WTC11 (cell line): ENCODE measurements at places on chromosomes 2 and 18. TPM values are rescaled to one million over a fixed set of nuclear protein-coding genes. Genes with fewer than 3 reads are reported as not detected.
A peak's percentile ranks its signal among the peaks of the same experiment; 100 is the strongest.

The WNT6 gene
- total RNA-seq: not detected in 3 replicates

The ALPP gene
- total RNA-seq: 0.14 to 0.20 TPM (median 0.14 TPM) in 3 replicates

GRCh38 chr2:161946489-161947107 is 127.4 kb downstream of the DPP4 start:
- no peaks in the 10 kb centered on the region for H3K36me3 ChIP-seq
- H3K27ac ChIP-seq: no peak overlapping the region
- no peak for DNase-seq

The NT5DC4 gene
- total RNA-seq: not detected in 3 replicates

The FEZ2 gene
- 22.2 to 24.0 TPM (median 23.6 TPM) in 3 replicates for total RNA-seq

DNA sequence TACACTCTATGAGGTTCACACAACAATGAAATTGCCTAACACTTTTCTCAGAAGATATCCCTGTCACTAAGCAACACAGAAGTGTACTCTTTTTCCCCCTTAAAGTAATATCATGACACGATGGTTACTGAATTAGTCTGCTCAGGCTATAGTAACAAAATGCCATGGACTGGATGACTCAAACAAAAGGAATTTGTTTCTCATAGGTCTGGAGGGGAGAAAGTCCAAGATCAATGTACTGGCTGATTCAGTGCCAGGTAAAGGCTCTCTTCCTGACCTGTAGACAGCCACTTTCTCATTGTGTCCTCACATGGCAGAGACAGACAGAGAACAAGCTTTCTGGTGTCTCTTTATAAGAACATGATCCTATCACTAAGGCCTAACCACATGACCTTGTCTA is 211.9 kb downstream of the RBM43 start:
- H3K27ac ChIP-seq: no peak overlapping the region
- no peak overlapping the region for H3K4me3 ChIP-seq
- peaks cover 11% of the 10 kb centered on the region for H3K4me1 ChIP-seq
- no peak for DNase-seq

The C2orf81 gene
- 2.9 to 3.6 TPM (median 3.3 TPM) in 3 replicates for total RNA-seq

DNA sequence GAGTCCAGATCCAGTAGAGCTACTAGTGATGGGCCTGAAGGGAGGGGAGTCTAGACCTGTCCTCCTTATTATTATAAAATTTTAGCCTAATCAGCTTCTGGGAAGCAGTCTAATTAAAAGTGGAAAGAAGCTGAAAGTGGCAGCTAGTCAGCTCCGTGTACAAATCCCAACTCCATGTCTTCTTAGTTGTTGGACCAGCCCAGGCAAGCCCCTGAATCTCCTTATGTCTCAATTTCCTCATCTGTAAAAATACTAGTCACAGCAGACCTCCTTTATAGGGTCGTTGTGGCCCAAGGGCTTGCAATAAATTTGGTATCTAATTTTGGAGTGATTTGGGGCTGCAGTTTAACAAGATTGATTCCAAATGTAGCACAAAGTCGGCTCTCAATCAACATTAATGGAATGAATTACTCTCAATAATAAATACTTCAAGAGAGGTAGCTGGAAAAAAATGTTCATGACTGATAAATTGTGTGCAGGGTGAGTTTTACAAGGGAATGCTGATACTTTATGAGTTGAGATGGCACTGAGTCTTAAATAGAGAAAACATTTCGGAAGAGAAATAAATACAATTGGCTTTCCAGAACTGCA is 118.3 kb upstream of the NDUFV2 start:
- H3K36me3 ChIP-seq: no peaks in the 10 kb centered on the region
- peaks cover 38% of the 10 kb centered on the region for H3K4me1 ChIP-seq
- H3K4me3 ChIP-seq: no peak overlapping the region
- H3K27me3 ChIP-seq: no peaks in the 10 kb centered on the region; the same call in 1 of the 2 replicates
- H3K27ac ChIP-seq: peak overlapping the region; percentile 69; the same call in 1 of the 2 replicates

DNA sequence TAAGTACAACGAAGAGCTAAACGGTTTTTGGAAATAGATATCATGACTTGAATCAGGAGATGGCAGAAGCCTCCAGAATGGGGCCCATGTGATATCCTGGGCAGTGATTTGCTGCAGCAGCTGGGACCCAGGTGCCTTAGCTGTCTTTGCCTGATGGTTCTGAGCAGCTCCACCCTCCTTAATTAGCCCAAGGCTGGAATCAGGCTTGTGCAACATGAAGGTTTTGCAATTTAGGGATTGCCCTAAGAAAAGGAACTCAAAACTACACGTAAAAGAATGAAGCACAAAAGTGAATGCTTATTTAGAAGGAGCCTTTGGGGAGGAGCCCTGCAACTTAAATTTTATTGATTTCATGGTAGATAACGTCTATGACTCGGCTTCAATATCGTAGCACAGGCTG is 17.3 kb upstream of the CNDP2 start:
- no peak for DNase-seq
- peaks cover 11% of the 10 kb centered on the region for H3K4me1 ChIP-seq
- H3K27me3 ChIP-seq: peaks cover 2% of the 10 kb centered on the region; the same call in 1 of the 2 replicates
- H3K27ac ChIP-seq: no peak overlapping the region

The FTCDNL1 gene
- total RNA-seq: 0.85 to 2.1 TPM (median 1.8 TPM) in 3 replicates

The CNDP1 gene
- 0.11 to 0.28 TPM (median 0.25 TPM) in 3 replicates for total RNA-seq

GRCh38 chr18:52228166-52228565 is 111.8 kb upstream of the DCC start:
- H3K27ac ChIP-seq: peak overlapping the region; percentile 93
- H3K36me3 ChIP-seq: no peaks in the 10 kb centered on the region
- H3K4me1 ChIP-seq: peaks cover 26% of the 10 kb centered on the region
- no peak for DNase-seq
- no peak overlapping the region for H3K4me3 ChIP-seq

DNA sequence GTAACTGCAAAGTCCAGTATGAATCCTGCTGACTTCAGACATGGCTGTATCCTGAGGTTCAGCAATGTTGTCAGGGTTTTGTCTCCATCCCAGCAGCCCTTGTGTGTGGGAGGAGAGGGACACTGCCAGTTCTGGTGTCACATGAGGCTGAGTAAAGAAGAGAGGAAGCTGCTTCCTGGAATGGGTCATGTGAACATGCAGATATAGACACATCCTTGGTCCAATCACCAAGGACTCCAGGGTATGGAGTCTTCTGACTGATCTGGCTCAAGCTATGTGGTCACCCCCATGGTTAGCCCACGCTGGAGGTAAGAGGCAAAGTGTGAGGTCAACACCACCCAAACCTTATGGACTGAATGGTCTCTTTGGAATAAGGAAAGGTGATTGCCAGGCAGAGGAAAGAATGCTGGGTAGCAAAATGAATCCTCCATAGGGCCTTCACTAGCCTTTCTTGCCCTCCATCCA is 134.4 kb upstream of the SLC1A4 start:
- H3K4me3 ChIP-seq: no peak overlapping the region
- H3K27ac ChIP-seq: no peak overlapping the region
- peaks cover 27% of the 10 kb centered on the region for H3K27me3 ChIP-seq
- no peaks in the 10 kb centered on the region for H3K36me3 ChIP-seq
- H3K4me1 ChIP-seq: peaks cover 25% of the 10 kb centered on the region

- H3K27ac ChIP-seq: no peak overlapping the region
- H3K36me3 ChIP-seq: no peaks in the 10 kb centered on the region
- DNase-seq: no peak
- H3K27me3 ChIP-seq: no peaks in the 10 kb centered on the region
- no peak overlapping the region for H3K4me3 ChIP-seq
- peaks cover 14% of the 10 kb centered on the region for H3K4me1 ChIP-seq
Observed at GRCh38 chr18:62364558-62364957, 39.4 kb downstream of the TNFRSF11A start.

DNA sequence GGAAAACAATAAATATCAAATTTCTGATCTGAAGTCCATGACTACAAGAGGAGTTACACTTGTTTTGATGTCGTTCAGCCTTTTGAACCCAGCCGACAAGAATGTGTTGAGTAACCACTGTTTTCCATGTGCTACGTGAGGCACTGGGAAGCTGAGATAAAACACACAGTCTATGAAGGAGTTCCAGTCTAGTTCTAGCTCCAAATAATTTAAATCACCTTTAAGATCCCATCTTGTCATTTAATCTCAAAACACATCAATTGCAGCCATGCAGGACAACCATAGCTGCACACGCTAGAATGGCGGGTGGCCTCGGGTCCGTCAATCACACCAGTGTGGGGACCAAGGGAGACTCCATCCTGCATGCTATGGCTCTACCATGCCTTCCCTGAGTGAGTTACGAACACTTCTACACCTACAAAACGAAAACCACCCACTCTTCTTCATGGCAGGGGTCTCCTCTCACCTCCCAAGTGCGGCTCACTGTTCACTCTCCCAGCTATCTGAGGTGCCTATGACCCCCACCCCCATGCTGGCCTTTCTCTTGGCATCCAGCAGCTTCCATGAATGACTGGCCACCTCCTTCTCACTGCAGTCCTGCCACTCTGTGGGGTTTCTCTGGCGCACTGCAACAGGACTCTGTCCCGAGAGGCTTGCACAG is 3.8 kb downstream of the FHL2 start:
- no peak overlapping the region for H3K27ac ChIP-seq
- no peak for DNase-seq
- peaks cover 10% of the 10 kb centered on the region; the same call in 1 of the 2 replicates for H3K36me3 ChIP-seq
- no peak overlapping the region for H3K4me3 ChIP-seq
- H3K27me3 ChIP-seq: peaks cover 22% of the 10 kb centered on the region
- H3K4me1 ChIP-seq: peaks cover 16% of the 10 kb centered on the region

DNA sequence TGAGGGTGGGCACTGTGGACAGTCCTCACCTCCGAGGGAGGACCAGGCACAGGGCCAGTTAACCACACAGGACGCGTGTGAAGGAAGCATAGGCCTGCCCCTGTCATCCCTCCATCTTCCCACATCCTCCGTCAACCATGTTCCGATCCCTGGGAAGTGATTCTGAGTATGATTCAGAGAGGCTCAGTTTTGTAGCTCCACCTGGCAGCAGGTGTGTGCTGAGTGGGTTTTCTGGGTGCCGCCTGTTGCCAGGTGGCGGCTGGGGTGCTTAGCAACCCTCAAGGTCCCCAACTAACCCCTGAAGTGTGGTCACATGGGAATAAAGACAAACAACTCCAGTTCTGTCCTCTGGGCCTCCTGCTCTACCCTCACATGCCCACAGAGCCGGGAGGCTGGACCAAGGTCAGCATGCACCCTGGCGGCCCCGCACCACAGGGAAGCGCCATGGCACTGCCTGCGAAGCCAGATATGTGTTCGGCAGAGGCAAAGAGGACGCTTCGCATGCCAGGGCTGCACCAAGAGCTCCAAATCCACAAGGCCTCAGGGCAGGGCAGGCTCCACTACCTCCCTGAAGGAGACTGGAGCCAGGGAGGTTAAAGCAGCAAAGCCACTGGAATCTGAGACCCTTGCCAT is 60.0 kb downstream of the ADCY3 start:
- H3K36me3 ChIP-seq: peaks cover 6% of the 10 kb centered on the region; the same call in 1 of the 2 replicates
- no peak overlapping the region for H3K27ac ChIP-seq
- no peak overlapping the region for H3K4me3 ChIP-seq
- no peaks in the 10 kb centered on the region for H3K27me3 ChIP-seq
- DNase-seq: no peak

GRCh38 chr2:120310136-120310535 is 35.8 kb upstream of the INHBB start:
- H3K36me3 ChIP-seq: no peaks in the 10 kb centered on the region
- peaks cover 78% of the 10 kb centered on the region for H3K27me3 ChIP-seq
- H3K4me3 ChIP-seq: no peak overlapping the region

The SOCS6 gene
- 12.2 to 16.5 TPM (median 14.5 TPM) in 3 replicates for total RNA-seq

DNA sequence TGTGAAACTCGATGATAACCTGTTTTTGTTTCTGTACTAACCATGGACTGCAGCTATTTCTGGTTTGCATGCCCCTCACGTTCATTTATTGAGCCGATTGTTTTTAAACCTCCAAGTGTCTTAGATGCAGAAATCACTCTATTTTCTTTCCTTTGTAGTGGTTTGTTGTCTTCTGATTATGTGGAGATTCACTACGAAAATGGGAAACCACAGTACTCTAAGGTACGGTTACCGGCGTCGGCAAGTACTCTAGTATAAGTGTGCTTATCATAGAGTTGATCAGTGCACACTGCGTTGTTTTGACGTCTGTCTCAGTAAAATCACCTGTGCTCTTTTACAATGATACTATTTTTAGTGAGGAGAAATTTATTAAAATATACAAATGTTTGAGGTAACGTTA is 87.4 kb downstream of the ADAM23 start:
- peaks cover 20% of the 10 kb centered on the region for H3K4me1 ChIP-seq
- H3K4me3 ChIP-seq: no peak overlapping the region
- H3K36me3 ChIP-seq: no peaks in the 10 kb centered on the region

The PSMA8 gene
- total RNA-seq: not detected in 3 replicates

DNA sequence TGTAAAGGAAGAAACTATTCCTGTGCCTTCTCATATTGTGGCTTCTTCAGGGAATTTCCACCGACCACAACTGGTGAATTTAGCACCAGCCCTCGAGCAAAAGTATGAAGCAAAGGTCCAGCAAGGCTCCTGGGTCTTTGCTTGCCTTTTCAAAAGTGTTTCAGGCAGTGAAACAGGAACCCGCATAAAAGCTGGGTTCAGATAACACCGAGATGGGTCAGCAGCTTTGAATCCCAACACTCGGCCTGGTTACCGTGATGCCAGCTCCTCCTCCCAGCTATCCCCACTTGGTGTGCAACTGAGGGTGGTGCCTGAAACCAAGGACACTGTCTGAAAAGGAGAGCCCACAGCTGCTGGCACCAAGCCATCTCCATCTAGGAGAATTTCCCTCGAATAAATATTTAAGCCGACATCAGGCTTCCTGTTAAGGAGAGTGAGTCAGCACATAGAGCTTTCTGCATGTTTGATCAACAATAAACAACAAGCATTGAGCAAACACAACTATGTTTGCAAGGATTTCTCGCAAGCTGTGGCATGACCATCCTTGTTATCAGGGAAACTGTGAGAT is 69.5 kb downstream of the ANTXR1 start:
- H3K4me1 ChIP-seq: peaks cover 19% of the 10 kb centered on the region
- DNase-seq: no peak
- no peak overlapping the region for H3K4me3 ChIP-seq

The DOK6 gene
- 0.48 to 4.1 TPM (median 2.5 TPM) in 3 replicates for total RNA-seq

- peaks cover 10% of the 10 kb centered on the region for H3K36me3 ChIP-seq
- DNase-seq: no peak
- H3K27me3 ChIP-seq: no peaks in the 10 kb centered on the region
- H3K27ac ChIP-seq: no peak overlapping the region
- H3K4me3 ChIP-seq: no peak overlapping the region
Observed at GRCh38 chr2:162330881-162331280, 12.4 kb upstream of the IFIH1 start.

- H3K27me3 ChIP-seq: no peaks in the 10 kb centered on the region
- H3K27ac ChIP-seq: no peak overlapping the region
Observed at GRCh38 chr2:28247290-28247689, 145.4 kb upstream of the FOSL2 start.

The BMP10 gene
- not detected in 3 replicates for total RNA-seq

The CHST9 gene
- total RNA-seq: 15.9 to 19.2 TPM (median 16.8 TPM) in 3 replicates

DNA sequence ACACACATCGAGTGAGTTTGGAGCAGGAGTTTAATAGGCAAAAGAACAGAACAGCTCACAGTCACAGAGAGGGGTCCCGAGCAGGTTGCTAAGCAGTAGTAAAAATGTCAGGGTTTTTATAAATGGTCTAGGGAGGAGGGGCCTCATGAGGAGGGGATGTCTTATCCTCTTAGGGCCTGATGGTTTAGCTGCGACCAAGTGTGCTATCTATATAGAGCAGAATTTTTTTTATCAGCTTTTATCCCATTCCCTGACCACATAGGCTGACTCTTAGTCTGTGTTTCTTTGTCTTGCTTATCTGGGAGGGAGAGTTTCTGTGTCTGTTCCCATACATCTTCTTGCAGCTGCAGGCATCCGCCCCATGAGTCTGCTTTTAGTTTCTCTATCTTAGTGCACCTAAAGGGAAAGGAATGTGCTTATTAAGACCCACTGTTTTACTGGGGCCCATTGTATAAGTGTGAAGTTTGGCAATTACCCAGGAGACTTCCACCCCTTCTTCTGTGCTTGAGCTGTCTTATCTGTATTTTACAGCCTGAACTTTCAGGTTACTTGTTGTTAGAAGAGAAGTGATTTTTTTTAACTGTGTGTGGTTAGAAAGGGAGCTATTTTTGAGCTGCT is 30.4 kb upstream of the GMCL1 start:
- peaks cover 4% of the 10 kb centered on the region for H3K36me3 ChIP-seq
- H3K4me1 ChIP-seq: peaks cover 17% of the 10 kb centered on the region
- peak overlapping the region; percentile 34; the same call in 1 of the 2 replicates for H3K27ac ChIP-seq
- no peaks in the 10 kb centered on the region for H3K27me3 ChIP-seq
- no peak overlapping the region for H3K4me3 ChIP-seq
- no peak for DNase-seq
